ENCODE measurements at places on chromosomes 7 and 10.

DNA sequence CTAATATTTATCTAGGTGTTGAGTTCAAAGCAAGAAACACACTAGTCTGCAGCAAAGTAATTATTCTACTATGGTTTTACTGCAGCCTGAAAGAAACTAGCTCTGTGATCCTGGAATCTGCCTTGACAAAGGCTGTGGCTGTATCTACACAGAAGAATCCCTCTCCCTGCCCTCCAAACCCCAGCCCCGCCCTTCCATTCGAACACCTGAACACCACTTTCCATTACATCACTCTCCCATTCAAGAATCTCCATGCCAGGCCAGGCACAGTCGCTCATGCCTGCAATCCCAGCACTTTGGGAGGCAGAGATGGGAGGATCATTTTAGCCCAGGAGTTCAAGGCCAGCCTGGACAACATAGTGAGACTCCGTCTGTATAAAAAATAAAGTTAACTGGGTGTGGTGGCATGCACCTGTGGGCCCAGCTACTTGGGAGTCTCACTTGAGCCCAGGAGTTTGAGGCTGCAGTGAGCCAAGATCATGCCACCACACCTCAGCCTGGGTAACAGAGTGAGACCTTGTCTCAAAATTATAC is 23.3 kb downstream of the LRRC20 start:
- DNase-seq, result no peak

- no peak for DNase-seq
Observed at GRCh38 chr10:125551247-125551646, 131.7 kb downstream of the TEX36 start.

- no peak for DNase-seq
Observed at GRCh38 chr7:107559864-107560263, 3.9 kb downstream of the COG5 start.

- DNase-seq, result no peak
Observed at GRCh38 chr7:14432924-14433323, 443.5 kb upstream of the ETV1 start.

DNA sequence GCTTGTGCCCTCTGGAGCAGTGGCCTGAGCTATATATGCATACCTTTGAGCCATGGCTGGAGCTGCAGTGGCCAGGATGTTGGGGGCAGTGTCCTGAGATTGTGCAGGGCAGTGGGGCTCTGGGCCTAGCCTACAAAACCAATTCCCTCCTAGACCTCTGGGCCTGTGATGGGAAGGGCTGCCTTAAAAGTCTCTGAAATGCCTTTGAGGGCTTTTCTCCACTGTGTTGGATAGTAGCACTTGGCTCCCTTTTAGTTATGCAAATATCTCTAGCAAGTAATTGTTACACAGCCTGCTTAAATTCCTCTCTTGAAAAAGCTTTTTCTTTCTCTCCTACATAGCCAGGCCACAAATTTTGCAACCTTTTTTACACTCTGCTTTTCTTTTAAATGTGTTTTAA is 426.4 kb downstream of the ACTR3B start:
- DNase-seq, result no peak

- no peak for DNase-seq
Observed at GRCh38 chr7:13800694-13801448, 188.6 kb downstream of the ETV1 start.

All from stimulated activated CD4-positive, alpha-beta T cell treated with anti-CD3 and anti-CD28 coated beads, TNF-alpha, amount 100 ng/mL, for 1 hour (primary cell).